ENCODE measurements at places on chromosomes 13 and 19.

DNA sequence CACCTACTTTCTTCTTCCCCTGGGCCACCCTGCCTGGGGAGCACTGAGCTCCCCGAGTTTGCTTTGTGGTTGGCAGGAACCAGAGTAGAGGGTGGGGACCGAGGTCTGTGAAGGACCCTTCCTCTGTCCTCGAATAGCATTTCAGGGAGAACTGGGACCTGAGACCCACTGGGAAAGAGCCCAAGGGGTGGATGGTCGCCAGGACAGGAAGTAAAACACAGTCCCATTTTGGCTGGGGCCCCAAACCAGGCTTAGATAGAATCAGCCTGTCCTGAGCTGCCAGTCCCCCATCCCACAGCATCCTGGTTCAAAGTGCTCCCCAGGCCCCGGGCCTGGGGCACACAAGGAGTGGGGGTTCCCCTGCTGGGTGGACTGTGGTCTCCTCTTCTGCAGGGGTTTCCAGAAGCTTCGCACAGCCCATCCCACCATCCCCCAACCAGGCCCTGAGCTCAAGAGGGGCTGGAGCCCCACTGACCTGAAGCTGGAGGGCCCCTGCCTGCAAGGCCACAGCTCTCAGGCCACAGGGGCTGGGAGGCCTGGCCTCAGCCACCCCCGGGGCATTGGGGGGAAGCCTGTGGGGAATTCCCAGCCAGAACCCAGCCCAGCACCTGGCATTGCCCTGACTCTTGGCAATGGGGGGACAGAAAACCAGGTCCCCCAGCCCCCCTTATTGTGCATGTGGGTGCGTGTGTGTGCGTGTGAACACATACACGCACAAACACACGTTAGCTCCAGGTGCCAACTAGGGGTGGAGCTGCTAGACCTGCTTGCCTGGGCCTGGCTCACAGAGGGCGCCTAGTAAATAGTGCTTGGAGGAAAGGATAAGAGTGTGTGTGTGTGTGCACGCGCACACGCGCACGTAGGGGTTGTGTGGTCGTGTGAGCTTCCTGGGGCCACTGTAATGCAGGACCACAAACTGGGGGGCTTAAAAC lies 995 bp upstream of the MKNK2 start:
- peaks cover 50% of the 10 kb centered on the region for H3K4me1 ChIP-seq
- no peak overlapping the region for H3K4me3 ChIP-seq
- no peaks in the 10 kb centered on the region for H3K27me3 ChIP-seq
- peak overlapping the region; percentile 90 for H3K27ac ChIP-seq
- no peak for DNase-seq

DNA sequence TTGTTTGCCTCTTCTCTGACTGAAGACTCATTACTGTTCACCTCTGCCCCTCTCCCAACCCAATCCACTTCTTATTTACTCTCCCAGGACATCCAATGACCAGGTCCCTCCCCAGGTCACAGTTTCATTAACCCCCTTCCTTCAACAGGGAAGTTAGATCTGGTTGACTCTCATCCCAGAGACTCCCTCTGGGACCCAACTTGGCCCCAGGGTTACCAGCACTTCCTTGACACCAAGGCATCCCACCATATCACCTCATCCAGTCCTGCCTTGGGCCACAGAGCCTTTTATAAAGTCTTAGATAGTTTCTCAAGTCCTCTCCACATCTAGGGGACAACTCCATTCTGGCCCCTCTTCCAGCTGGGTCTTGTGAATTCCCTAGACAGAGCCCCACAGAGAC lies 470.6 kb upstream of the TSHZ3 start:
- no peak overlapping the region for H3K4me3 ChIP-seq
- H3K27ac ChIP-seq, result no peak overlapping the region
- no peak for DNase-seq
- H3K4me1 ChIP-seq, result no peaks in the 10 kb centered on the region
- no peaks in the 10 kb centered on the region for H3K27me3 ChIP-seq

DNA sequence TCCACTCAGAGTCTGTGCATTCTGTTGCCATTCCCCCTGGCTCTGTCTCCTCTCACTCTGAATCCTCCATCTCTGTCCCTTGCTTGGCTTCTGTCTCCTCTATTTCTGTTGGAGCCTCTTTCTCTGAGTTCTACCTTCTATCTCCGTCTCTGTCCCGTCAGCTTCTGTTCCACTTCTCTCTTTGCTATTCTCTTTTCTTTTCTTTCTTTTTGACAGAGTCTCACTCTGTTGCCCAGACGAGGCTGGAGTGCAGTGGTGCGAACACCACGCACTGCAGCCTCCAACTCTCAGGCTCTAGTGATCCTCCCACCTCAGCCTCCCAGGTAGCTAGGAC lies 33.8 kb upstream of the LRRC4B start:
- H3K4me3 ChIP-seq, result no peak overlapping the region
- DNase-seq, result no peak
- no peaks in the 10 kb centered on the region for H3K4me1 ChIP-seq
- H3K27ac ChIP-seq, result no peak overlapping the region
- no peaks in the 10 kb centered on the region for H3K36me3 ChIP-seq

DNA sequence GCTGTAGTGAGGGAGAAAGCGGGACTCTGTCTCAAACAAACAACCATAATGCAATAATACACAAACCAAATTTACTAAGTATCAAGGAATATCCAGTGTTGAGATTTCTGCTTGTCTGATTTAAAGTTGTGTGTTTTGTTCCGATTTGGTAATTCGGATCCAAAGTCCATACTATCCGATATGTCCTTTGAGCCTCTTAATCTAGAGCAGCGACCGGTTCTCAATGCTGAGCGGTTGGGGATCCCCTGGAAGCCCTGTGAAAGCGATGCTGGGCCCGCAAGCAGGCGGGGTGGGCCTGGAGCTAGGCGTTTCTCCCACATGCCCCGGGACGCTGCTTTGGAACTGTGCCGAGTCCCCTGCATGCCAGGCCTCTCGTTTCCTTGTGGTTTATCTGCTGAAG lies 20.2 kb downstream of the C19orf44 start:
- no peaks in the 10 kb centered on the region for H3K27me3 ChIP-seq
- DNase-seq, result no peak
- no peak overlapping the region for H3K27ac ChIP-seq

GRCh38 chr19:30629086-30629485 lies 256.9 kb downstream of the ZNF536 start:
- H3K36me3 ChIP-seq, result no peaks in the 10 kb centered on the region
- no peak overlapping the region for H3K4me3 ChIP-seq

DNA sequence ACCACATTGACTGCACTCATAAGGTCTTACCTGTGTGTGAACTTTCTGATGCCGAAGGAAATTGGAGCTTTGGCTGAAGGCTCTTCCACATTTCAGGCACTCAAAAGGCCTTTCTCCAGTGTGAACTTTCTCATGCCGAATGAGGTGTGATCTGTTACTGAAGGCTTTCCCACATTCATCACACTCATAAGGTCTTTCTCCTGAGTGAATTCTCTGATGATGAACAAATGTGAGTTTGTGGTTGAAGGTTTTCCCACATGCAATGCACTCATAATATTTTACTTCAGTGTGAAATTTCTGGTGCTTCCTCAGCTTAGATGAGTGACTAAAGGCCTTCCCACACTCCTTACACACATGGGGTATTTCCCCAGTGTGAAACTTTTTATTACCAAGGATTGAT lies 5.7 kb downstream of the ZNF132 start:
- H3K27ac ChIP-seq, result no peak overlapping the region
- H3K36me3 ChIP-seq, result no peaks in the 10 kb centered on the region
- DNase-seq, result no peak
- H3K27me3 ChIP-seq, result no peaks in the 10 kb centered on the region
- H3K4me3 ChIP-seq, result no peak overlapping the region
- no peaks in the 10 kb centered on the region for H3K4me1 ChIP-seq

- H3K4me3 ChIP-seq, result no peak overlapping the region
- no peaks in the 10 kb centered on the region for H3K4me1 ChIP-seq
- no peaks in the 10 kb centered on the region for H3K36me3 ChIP-seq
- no peak overlapping the region for H3K27ac ChIP-seq
Observed at GRCh38 chr13:109812382-109812781, 26.0 kb upstream of the IRS2 start.

DNA sequence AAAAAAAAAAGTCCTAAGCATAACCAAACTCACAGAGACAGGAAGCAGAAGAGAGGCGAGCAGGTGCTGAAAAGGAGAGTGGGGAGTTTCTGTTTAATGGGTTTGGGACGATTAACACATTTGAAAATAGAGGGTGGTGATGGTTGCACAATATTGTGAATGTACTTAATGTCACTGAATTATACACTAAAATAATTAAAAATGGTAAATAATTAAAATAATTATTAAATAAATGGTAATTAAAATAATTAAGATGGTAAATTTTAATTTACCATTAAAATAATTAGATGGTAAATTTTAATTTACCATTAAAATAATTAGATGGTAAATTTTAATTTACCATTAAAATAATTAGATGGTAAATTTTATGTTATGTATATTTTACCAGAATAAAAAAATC lies 74.8 kb upstream of the XPO4 start:
- no peak overlapping the region for H3K4me3 ChIP-seq
- no peaks in the 10 kb centered on the region for H3K4me1 ChIP-seq
- no peak overlapping the region for H3K27ac ChIP-seq
- no peaks in the 10 kb centered on the region for H3K27me3 ChIP-seq
- DNase-seq, result no peak

GRCh38 chr13:44432650-44433049 lies 59.0 kb downstream of the SERP2 start:
- no peak for DNase-seq
- H3K27ac ChIP-seq, result no peak overlapping the region
- H3K36me3 ChIP-seq, result peaks cover 12% of the 10 kb centered on the region
- no peak overlapping the region for H3K4me3 ChIP-seq

- no peaks in the 10 kb centered on the region for H3K36me3 ChIP-seq
- no peak overlapping the region for H3K4me3 ChIP-seq
- DNase-seq, result no peak
- no peaks in the 10 kb centered on the region for H3K4me1 ChIP-seq
Observed at GRCh38 chr19:17441241-17442021, 7.0 kb downstream of the TMEM221 start.

GRCh38 chr19:44113784-44114390 lies 688 bp downstream of the ZNF225 start:
- peak overlapping the region; percentile 81 for H3K27ac ChIP-seq
- DNase-seq, result no peak
- no peaks in the 10 kb centered on the region for H3K36me3 ChIP-seq
- no peaks in the 10 kb centered on the region for H3K27me3 ChIP-seq
- H3K4me1 ChIP-seq, result no peaks in the 10 kb centered on the region

GRCh38 chr19:1684573-1684912 lies 32.1 kb upstream of the TCF3 start:
- no peak overlapping the region for H3K27ac ChIP-seq
- no peak overlapping the region for H3K4me3 ChIP-seq
- no peaks in the 10 kb centered on the region for H3K27me3 ChIP-seq
- no peaks in the 10 kb centered on the region for H3K36me3 ChIP-seq

GRCh38 chr19:18000915-18001776 lies 6.8 kb upstream of the ARRDC2 start:
- peaks cover 13% of the 10 kb centered on the region for H3K4me1 ChIP-seq
- no peak for DNase-seq
- H3K4me3 ChIP-seq, result peak overlapping the region; percentile 67
- no peaks in the 10 kb centered on the region for H3K36me3 ChIP-seq
- H3K27ac ChIP-seq, result peak overlapping the region; percentile 88

DNA sequence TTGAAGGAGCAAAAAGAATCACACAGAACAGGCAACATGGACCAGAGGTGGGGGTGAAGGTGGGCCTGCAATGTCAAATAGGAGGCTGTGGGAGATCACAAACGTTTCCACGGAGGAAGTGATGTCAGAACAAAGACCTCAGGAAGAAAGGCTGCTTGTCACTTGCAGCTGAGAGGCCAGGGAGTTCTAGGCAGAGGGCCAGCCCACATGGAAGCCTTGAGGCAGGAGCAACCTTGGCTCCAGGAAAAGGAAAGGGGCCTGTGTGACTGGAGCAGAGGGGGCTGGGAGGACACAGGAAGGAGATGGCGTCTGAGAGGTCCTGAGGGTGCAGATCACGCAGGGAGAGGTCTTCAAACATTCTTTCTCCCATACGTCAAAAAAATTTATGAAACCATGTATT lies 16.3 kb downstream of the ZNF160 start:
- no peaks in the 10 kb centered on the region for H3K27me3 ChIP-seq
- H3K36me3 ChIP-seq, result peaks cover 11% of the 10 kb centered on the region
- no peaks in the 10 kb centered on the region for H3K4me1 ChIP-seq
- no peak overlapping the region for H3K4me3 ChIP-seq
- no peak for DNase-seq
- no peak overlapping the region for H3K27ac ChIP-seq

- peak overlapping the region; percentile 89 for H3K27ac ChIP-seq
- H3K4me3 ChIP-seq, result peak overlapping the region; percentile 94
- no peak for DNase-seq
Observed at GRCh38 chr19:58380037-58380661, 681 bp downstream of the ZNF837 start.

- H3K4me1 ChIP-seq, result no peaks in the 10 kb centered on the region
- no peaks in the 10 kb centered on the region for H3K36me3 ChIP-seq
- DNase-seq, result peak; percentile 53
- no peaks in the 10 kb centered on the region for H3K27me3 ChIP-seq
- peak overlapping the region; percentile 78 for H3K4me3 ChIP-seq
- peak overlapping the region; percentile 89 for H3K27ac ChIP-seq
Observed at GRCh38 chr19:49148784-49149651, 6.2 kb downstream of the HRC start.

GRCh38 chr13:46624353-46624752 lies 71.4 kb downstream of the LRCH1 start:
- no peak overlapping the region for H3K27ac ChIP-seq
- no peaks in the 10 kb centered on the region for H3K27me3 ChIP-seq
- H3K4me3 ChIP-seq, result no peak overlapping the region
- H3K36me3 ChIP-seq, result no peaks in the 10 kb centered on the region
- no peaks in the 10 kb centered on the region for H3K4me1 ChIP-seq

GRCh38 chr13:33079960-33080359 lies 63.7 kb downstream of the KL start:
- no peak overlapping the region for H3K4me3 ChIP-seq
- H3K4me1 ChIP-seq, result no peaks in the 10 kb centered on the region
- no peaks in the 10 kb centered on the region for H3K36me3 ChIP-seq
- DNase-seq, result no peak
- H3K27ac ChIP-seq, result no peak overlapping the region

DNA sequence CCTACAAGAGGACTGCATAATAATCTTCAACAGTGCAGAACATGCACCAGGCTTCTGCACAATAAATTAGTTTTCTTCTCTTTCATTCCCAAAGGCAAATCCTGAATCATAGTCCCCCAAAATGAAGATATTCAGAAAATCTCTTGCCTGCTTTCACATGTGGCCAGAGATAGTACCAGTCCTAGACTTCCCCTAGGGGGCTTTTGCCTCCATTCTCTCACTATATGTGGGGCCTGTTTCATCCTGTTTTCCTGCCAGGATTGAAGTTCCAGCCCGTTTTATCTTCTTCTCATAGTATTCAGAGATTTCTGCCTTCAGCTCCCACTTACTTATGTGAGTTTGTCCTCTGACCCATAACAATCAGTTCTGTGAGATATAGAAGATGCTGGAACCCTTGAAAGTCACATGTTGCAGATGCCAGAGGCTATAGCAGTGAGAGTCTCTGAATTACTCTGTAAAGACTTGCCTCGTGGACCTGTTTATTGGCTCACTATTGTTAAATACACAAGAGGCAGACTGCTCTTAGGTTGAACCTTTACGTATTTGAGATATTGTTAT lies 421.9 kb upstream of the PCDH9 start:
- H3K27me3 ChIP-seq, result no peaks in the 10 kb centered on the region
- no peak overlapping the region for H3K27ac ChIP-seq
- no peak overlapping the region for H3K4me3 ChIP-seq
- no peaks in the 10 kb centered on the region for H3K4me1 ChIP-seq
- no peaks in the 10 kb centered on the region for H3K36me3 ChIP-seq

Measured in Panc1 (cell line).